ENCODE measurements at places on chromosomes 7 and 10.

- H3K36me3 ChIP-seq = peaks cover 1% of the 10 kb centered on the region
- no peak overlapping the region for H3K27ac ChIP-seq
- no peak overlapping the region for H3K4me3 ChIP-seq
- no peak for DNase-seq
These were observed 6.7 kb downstream of the ZCCHC24 start for GRCh38 chr10:79438699-79439085.

DNA sequence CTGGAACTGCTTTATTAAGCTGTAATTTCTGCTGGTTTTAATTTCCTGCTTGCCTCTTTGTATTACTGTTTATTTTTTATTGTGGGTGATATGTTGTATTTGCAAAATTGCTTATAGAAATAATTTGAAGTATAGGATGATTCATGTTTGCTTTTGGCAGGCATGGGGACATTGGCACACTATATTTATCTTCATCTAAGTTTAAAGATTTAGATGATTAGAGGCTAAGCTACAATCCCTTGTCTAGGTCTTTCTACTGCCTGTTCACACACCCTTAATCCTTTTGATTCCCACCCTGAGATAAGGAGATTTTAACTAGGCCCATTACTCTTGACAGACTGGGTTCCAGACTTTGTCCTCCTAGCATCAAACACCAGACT lies 182.8 kb upstream of the KAT6B start:
- H3K36me3 ChIP-seq = no peaks in the 10 kb centered on the region
- H3K4me3 ChIP-seq = no peak overlapping the region
- H3K27ac ChIP-seq = no peak overlapping the region
- H3K4me1 ChIP-seq = no peaks in the 10 kb centered on the region
- DNase-seq = no peak

- H3K4me3 ChIP-seq = no peak overlapping the region
- H3K36me3 ChIP-seq = peaks cover 2% of the 10 kb centered on the region
- no peak overlapping the region for H3K27ac ChIP-seq
- H3K27me3 ChIP-seq = peaks cover 40% of the 10 kb centered on the region
These were observed 73.2 kb upstream of the PPP1R3C start for GRCh38 chr10:91705948-91706670.

GRCh38 chr7:154388999-154389398 lies 336.8 kb downstream of the DPP6 start:
- peaks cover 2% of the 10 kb centered on the region for H3K36me3 ChIP-seq
- DNase-seq = no peak
- no peaks in the 10 kb centered on the region for H3K27me3 ChIP-seq
- no peak overlapping the region for H3K27ac ChIP-seq

- H3K27ac ChIP-seq = no peak overlapping the region
- H3K4me1 ChIP-seq = no peaks in the 10 kb centered on the region
- DNase-seq = no peak
- no peaks in the 10 kb centered on the region for H3K27me3 ChIP-seq
These were observed 65.3 kb upstream of the NPTX2 start for GRCh38 chr7:98551611-98552273.

DNA sequence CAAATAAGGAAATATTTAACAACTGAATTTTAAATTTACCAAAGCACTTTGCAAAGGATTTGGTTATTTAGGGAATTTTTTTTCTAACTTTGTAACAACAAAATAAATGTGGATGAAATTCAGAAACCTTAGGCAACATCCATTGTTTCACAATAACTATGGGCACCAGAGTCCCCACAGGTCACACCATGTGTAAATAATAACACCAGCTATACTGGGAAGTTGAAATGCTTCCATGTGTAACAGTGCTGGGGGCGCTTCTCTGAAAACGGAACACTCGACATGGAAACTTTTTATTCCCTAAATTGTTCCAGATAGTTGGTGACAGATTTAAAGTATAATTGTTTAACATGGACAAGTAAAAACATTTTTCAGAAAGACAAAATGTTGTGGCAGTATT lies 818.6 kb downstream of the TNS3 start:
- DNase-seq = no peak
- H3K36me3 ChIP-seq = peaks cover 2% of the 10 kb centered on the region
- H3K27me3 ChIP-seq = no peaks in the 10 kb centered on the region
- H3K27ac ChIP-seq = no peak overlapping the region
- no peak overlapping the region for H3K4me3 ChIP-seq
- H3K4me1 ChIP-seq = no peaks in the 10 kb centered on the region

- peaks cover 27% of the 10 kb centered on the region for H3K4me1 ChIP-seq
- H3K27ac ChIP-seq = no peak overlapping the region
- no peaks in the 10 kb centered on the region for H3K27me3 ChIP-seq
- H3K4me3 ChIP-seq = no peak overlapping the region
- no peak for DNase-seq
These were observed 56.2 kb downstream of the JMJD1C start for GRCh38 chr10:63409465-63410027.

DNA sequence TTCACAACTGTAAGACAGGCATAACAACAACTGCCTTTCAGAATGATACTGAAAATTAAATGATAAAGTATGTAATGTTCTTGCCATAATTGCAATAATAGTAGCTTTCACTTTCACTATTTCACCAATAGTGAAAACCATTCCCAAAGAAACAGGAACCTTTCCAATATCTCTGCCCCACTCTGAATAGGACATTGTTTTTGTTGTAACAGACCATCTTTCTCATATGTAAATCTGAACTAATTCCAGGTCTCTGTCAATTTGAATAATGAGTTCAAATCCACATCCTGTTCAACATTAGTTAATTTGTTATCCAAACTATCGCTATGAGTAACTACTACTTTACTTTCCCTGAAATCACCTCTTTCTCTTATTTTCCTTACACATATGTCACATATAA lies 148.0 kb downstream of the LRRN3 start:
- no peak overlapping the region for H3K4me3 ChIP-seq
- no peak overlapping the region for H3K27ac ChIP-seq
- H3K36me3 ChIP-seq = no peaks in the 10 kb centered on the region
- H3K27me3 ChIP-seq = no peaks in the 10 kb centered on the region

GRCh38 chr10:59283456-59284091 lies 78.8 kb downstream of the FAM13C start:
- no peak overlapping the region for H3K4me3 ChIP-seq
- H3K27ac ChIP-seq = no peak overlapping the region
- no peaks in the 10 kb centered on the region for H3K27me3 ChIP-seq
- H3K4me1 ChIP-seq = no peaks in the 10 kb centered on the region
- no peaks in the 10 kb centered on the region for H3K36me3 ChIP-seq
- no peak for DNase-seq

DNA sequence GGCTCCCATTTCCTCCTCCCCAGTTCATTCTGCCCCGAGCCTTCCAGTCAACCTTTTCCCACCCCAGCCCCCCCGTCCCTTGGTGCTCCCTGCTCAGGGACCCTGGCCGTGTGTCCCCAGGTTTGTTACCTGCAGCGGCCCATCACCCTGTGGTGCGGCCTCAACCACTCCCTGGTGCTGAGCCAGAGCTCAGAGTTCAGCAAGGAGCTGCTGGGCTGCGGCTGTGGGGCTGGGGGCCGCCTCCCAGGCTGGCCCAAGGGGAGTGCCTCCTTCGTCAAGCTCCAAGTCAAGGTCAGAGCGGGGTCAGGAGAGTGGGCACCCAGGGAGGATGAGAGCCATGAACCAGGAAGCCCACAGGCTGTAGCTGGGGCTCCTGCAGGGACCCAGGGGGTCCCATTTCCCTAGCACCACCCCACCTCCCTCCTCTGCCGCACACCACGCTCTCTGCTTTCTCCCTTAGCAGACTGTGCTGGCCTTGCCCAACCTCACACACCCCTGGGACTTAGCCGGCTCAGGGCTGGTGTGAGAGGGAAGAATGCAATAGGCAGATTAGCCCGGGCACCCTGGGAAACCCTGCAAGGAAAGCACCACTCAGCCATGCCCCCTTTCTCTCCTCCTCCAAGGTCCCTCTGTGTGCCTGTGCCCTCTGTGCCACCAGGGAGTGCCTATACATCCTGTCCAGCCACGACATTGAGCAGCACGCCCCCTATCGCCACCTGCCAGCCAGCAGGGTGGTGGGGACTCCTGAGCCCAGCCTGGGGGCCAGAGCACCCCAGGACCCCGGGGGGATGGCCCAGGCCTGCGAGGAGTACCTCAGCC lies 2.0 kb upstream of the PCOLCE start:
- DNase-seq = no peak
- H3K4me1 ChIP-seq = peaks cover 11% of the 10 kb centered on the region
- H3K27me3 ChIP-seq = no peaks in the 10 kb centered on the region
- no peak overlapping the region for H3K27ac ChIP-seq
- H3K4me3 ChIP-seq = no peak overlapping the region

GRCh38 chr10:132637477-132638129 lies 100.0 kb downstream of the INPP5A start:
- H3K4me1 ChIP-seq = peaks cover 18% of the 10 kb centered on the region
- DNase-seq = no peak
- peak overlapping the region; percentile 62 for H3K27ac ChIP-seq

DNA sequence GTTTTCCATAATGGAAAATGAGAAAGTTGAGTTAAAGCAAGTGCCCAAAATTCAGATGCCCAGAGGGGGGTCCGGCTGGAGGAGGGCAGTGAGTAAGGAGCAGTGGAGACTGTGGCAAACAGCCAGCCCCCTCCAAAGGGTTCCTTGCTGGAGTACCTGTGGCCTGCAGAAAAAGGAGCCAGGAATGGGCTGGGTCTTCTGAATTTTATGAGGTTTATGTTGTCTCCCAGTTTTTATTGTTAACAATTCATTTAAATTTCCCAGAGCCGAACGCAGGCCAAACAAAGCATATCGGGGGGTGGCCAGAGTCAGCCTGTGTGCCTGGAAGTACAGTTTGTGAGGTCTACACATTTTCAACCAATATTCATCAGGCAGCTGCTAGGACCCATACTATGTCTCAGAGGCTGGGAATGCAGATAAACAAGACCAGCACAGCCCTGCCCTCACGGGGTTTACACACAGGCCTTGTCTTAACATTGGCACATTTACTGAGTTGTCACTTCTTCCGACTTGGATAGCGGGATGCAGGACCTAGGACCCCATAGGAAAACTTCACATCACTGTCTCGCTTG lies 12.9 kb upstream of the CSGALNACT2 start:
- no peaks in the 10 kb centered on the region for H3K36me3 ChIP-seq
- H3K4me3 ChIP-seq = no peak overlapping the region
- peak; percentile 2 for DNase-seq

DNA sequence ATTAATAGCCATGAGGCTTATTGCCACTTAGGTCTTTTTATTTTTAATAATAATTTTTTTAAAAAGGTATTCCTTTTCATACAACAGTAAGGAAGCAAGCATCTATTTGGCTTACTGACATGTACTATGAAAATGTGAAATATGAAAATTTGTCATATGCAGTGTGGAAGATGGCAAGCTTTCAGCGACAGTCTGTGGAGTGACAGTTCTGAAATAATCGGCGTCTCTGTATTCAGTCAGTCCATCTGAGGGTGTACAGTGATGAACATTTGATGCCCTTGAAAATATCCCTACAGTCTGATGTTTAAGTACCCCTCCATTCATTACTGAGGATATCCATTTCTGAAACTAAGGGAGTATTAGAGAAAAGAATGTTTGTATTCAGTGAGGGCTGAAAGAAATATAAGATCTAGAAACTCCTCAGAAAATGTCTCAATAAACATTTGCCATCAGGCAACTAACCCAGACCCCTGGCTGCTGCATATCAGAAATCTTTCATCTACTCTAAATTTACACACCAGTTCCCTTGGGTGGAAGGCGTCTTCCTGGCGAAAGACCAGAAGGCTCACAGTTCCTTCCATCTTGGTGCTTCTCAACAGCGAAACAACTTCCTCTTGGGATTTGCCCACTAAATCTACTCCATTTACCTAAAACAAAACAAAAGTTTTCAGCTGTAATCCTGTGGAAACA lies 440.6 kb downstream of the PARD3 start:
- H3K27me3 ChIP-seq = no peaks in the 10 kb centered on the region
- H3K27ac ChIP-seq = no peak overlapping the region
- H3K36me3 ChIP-seq = no peaks in the 10 kb centered on the region
- no peaks in the 10 kb centered on the region for H3K4me1 ChIP-seq

- H3K36me3 ChIP-seq = no peaks in the 10 kb centered on the region
- no peaks in the 10 kb centered on the region for H3K4me1 ChIP-seq
- no peak for DNase-seq
- no peak overlapping the region for H3K27ac ChIP-seq
- H3K27me3 ChIP-seq = peaks cover 14% of the 10 kb centered on the region
- no peak overlapping the region for H3K4me3 ChIP-seq
These were observed 51.6 kb upstream of the ZNF32 start for GRCh38 chr10:43700306-43700705.

DNA sequence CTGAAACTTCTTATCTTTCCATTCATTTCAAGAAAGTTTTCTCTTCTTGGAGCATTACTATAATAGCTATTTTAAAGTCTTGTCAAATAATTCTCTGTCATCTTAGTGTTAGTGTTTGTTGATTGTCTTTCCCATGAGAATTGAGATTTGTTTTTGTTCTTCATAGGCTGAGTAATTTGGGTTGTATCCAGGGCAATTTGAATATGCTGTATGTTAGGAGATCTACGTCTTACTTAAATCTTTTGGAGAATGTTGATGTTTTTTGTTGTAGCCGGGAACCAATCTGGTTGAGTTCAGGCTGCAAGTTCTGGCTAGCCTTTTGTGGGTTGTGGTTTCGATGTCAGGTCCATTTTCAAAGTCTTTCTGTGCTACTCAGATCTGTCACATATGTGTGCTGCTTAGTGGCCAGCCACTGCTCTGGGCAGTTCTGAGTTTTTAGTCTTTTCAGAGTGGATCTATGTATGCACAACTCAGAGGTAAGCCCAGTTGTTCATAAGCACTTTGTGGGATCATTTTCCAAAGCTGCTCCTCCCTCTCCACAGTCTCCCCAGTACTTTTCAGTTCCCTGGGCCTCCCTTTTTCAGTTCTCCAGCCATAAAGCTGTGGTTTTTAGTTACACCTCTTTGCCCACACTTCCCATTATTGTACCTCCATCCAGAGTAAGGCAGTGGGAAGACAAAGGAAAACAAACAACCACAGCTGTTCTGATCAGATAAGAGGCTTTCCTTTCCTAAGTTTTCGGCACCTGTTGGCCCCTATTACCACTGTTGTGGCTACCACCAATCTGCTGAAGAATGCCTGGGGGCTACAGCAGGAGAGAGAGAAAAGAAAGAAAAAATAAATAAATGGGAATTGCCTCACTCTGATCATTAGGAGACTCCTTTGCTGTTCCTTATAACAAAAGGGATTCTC lies 4.7 kb upstream of the CCNJ start:
- DNase-seq = no peak
- no peak overlapping the region for H3K4me3 ChIP-seq
- peaks cover 6% of the 10 kb centered on the region for H3K4me1 ChIP-seq
- peaks cover 4% of the 10 kb centered on the region for H3K36me3 ChIP-seq
- H3K27me3 ChIP-seq = peaks cover 23% of the 10 kb centered on the region

All from central memory CD8-positive, alpha-beta T cell (primary cell).